Natural killer cell treated with Interleukin-12 subunit alpha and Interleukin-12 subunit beta and Interleukin-15 and Interleukin-18, amount 100 ng/mL, for 72 hours (primary cell): ENCODE measurements at places on chromosomes 13 and 19. TPM values are rescaled to one million over a fixed set of nuclear protein-coding genes. Genes with fewer than 3 reads are reported as not detected.

DNA sequence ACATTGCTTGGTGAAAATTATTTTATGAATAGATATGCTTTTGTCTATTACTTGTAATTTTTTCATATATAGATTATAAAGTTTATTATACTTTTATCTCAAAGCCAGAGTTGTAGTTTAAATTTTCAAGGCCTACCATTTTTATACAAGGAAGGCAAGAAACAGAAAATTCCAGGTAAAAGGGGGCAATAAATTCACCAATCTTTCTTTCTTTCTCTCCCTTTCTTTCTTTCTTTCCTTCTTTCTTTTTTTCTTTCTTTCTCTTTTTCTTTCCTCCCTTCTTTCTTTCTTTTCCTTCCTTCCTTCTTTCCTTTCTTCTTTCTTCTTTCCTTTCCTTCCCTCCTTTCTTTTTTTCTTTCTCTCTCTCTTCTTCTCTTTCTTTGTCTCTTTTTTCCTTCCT is 529.4 kb downstream of the PCDH17 start:
- H3K36me3 ChIP-seq: peaks cover 14% of the 10 kb centered on the region
- H3K4me1 ChIP-seq: no peaks in the 10 kb centered on the region
- no peak overlapping the region for H3K27ac ChIP-seq
- H3K27me3 ChIP-seq: no peaks in the 10 kb centered on the region
- no peak overlapping the region for H3K4me3 ChIP-seq

Gene C1QTNF9
- total RNA-seq: 0.39 TPM

Gene ZNF527
- 5.6 TPM for total RNA-seq

Gene LIM2
- total RNA-seq: 2.1 TPM

DNA sequence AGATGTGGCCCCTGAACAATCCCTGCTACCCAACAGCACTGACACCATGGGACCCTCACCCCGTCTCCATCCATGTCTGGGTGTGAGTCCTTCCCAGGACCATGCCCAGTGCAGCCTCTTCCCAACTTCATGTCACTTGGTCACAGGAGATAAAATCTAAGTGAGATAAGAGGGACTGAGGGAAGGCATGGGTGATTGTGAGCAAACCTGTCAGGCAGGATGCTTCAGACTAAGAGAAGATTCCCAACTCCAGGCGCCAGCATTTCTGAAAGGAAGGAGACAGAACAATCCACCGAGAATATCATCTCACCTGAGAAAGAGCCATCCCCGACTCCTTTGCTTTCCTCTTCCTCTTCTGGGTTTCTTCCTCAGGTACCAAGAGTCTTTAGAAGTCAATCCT is 7.5 kb downstream of the ZNF320 start:
- no peaks in the 10 kb centered on the region for H3K27me3 ChIP-seq
- DNase-seq: no peak
- H3K27ac ChIP-seq: no peak overlapping the region
- H3K4me3 ChIP-seq: no peak overlapping the region
- peaks cover 35% of the 10 kb centered on the region for H3K36me3 ChIP-seq
- no peaks in the 10 kb centered on the region for H3K4me1 ChIP-seq

- no peak overlapping the region for H3K27ac ChIP-seq
- H3K4me1 ChIP-seq: no peaks in the 10 kb centered on the region
- H3K27me3 ChIP-seq: no peaks in the 10 kb centered on the region
- H3K4me3 ChIP-seq: no peak overlapping the region
Measured at GRCh38 chr13:90787007-90787406, 560.5 kb upstream of the MIR17HG start.

- DNase-seq: no peak
- peak overlapping the region; percentile 92 for H3K4me3 ChIP-seq
- H3K36me3 ChIP-seq: peaks cover 10% of the 10 kb centered on the region
- peak overlapping the region; percentile 99 for H3K27ac ChIP-seq
- no peaks in the 10 kb centered on the region for H3K27me3 ChIP-seq
- H3K4me1 ChIP-seq: peaks cover 81% of the 10 kb centered on the region
Measured at GRCh38 chr19:18481505-18482222, 40.2 kb downstream of the ELL start.

DNA sequence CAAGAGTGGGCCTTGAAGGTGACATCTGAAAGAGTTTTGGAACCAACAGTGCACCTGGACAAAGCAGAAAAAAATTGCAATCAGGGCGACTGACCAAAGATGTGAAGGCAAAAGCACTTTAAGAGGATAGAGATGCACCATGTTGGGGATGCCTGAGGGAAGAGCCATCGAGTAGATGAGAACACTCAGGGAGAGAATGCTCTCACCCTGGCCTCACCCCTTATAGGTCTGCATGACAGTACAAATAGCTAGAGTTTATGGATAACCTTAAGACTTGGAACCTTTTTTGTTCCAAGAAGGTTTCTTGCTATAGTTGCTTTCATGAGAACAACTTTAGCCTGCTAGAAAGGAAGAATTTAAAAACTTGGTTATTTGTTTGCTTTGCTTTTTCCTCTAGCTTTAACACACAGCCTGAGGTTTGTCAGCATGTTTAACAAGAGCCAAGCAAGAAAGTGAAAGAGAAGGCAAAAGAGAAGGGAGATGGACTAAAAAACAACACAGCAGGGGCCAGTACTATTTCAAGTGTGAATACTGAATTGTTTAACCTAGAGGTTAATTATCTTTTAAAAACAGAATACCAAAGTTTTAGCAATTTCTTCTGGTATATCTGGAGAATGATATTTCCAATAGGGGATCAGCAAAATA is 418.9 kb downstream of the DIAPH3 start:
- H3K4me3 ChIP-seq: peak overlapping the region; percentile 29
- H3K27me3 ChIP-seq: no peaks in the 10 kb centered on the region
- H3K36me3 ChIP-seq: no peaks in the 10 kb centered on the region

GRCh38 chr19:45768655-45768983 is 433 bp downstream of the SIX5 start:
- peak overlapping the region; percentile 88 for H3K4me3 ChIP-seq
- DNase-seq: peak; percentile 75
- peaks cover 14% of the 10 kb centered on the region for H3K4me1 ChIP-seq
- no peaks in the 10 kb centered on the region for H3K36me3 ChIP-seq
- H3K27me3 ChIP-seq: no peaks in the 10 kb centered on the region

Gene CLASRP
- 147 TPM for total RNA-seq

DNA sequence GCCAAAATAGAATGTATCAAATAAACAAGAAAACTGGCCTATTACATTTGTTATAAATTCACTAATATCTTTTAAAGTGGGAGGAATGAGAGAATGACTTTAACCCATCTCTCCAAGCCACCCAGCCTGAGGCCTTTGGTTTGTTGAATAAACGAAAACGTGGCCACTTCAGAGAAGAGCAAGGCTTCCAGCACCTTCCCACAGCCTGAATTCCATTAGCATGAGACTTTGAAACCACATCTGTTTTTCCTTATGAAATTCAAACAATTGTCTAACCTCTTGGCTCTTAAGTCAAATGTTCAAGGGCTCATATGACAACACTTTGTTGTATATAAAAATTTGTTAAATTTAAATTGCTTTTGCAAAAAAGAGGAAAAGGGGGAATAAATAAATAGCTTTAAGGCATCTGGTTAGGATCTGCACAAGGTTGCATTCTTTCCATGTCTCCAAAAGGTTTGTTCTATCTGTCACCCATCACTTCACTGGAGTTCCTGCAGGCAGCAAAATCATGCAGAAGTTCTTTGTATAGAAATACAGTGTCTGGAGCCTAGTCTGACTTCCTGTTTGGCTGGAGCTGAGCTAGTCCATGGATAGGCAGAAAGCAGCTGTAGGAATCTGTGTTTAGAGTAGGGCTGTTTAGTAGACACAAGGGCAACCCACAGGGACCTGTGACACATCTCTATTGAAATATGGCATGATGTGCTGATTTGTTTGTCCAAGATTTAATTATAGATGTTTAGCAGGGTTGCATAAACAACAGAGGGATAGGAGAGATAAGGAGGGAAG is 502.3 kb downstream of the KCTD12 start:
- no peak overlapping the region for H3K4me3 ChIP-seq
- no peaks in the 10 kb centered on the region for H3K27me3 ChIP-seq
- DNase-seq: no peak
- H3K4me1 ChIP-seq: no peaks in the 10 kb centered on the region
- H3K27ac ChIP-seq: no peak overlapping the region
- H3K36me3 ChIP-seq: no peaks in the 10 kb centered on the region

- H3K36me3 ChIP-seq: peaks cover 9% of the 10 kb centered on the region
- H3K27me3 ChIP-seq: no peaks in the 10 kb centered on the region
- H3K4me1 ChIP-seq: peaks cover 27% of the 10 kb centered on the region
Measured at GRCh38 chr19:39483141-39483540, 2.5 kb downstream of the TIMM50 start.

Gene OLFM4
- total RNA-seq: not detected

- no peak for DNase-seq
- H3K36me3 ChIP-seq: peaks cover 7% of the 10 kb centered on the region
- H3K4me1 ChIP-seq: peaks cover 4% of the 10 kb centered on the region
- no peak overlapping the region for H3K27ac ChIP-seq
- H3K27me3 ChIP-seq: no peaks in the 10 kb centered on the region
Measured at GRCh38 chr13:100247937-100248336, 159.0 kb downstream of the PCCA start.

Gene IGSF23
- total RNA-seq: not detected

GRCh38 chr19:4829001-4829712 is 2.4 kb downstream of the TICAM1 start:
- H3K4me1 ChIP-seq: peaks cover 27% of the 10 kb centered on the region
- H3K27ac ChIP-seq: peak overlapping the region; percentile 93
- peaks cover 8% of the 10 kb centered on the region for H3K36me3 ChIP-seq
- no peak for DNase-seq

DNA sequence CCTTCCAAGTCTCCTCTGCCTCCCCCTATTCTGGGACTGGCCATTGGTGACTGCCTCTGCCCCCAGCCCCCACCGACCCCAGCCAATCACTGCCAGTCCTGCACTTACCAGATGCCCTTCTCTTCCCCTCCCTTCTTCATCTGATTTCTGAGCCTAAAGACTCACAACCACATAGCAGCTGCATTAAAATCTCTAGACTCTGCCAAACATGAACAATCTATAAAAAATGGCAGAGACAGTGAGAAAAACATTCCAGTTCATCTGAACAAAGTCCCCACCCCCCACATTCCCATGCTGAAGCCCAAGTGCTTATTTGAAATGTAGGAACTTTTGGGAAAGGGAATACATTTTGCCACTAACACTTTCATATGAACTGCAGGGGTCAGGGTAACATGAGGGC is 60.8 kb downstream of the KCTD12 start:
- H3K27ac ChIP-seq: no peak overlapping the region
- H3K4me1 ChIP-seq: peaks cover 2% of the 10 kb centered on the region
- no peak overlapping the region for H3K4me3 ChIP-seq

GRCh38 chr19:43814663-43815352 is 12.3 kb upstream of the ZNF283 start:
- H3K27me3 ChIP-seq: peaks cover 21% of the 10 kb centered on the region
- no peak overlapping the region for H3K4me3 ChIP-seq
- no peaks in the 10 kb centered on the region for H3K36me3 ChIP-seq

- peaks cover 14% of the 10 kb centered on the region for H3K27me3 ChIP-seq
- DNase-seq: no peak
- no peak overlapping the region for H3K4me3 ChIP-seq
- no peaks in the 10 kb centered on the region for H3K36me3 ChIP-seq
- no peak overlapping the region for H3K27ac ChIP-seq
Measured at GRCh38 chr19:35512831-35513627, 420 bp downstream of the DMKN start.

GRCh38 chr13:19890030-19890429 is 26.6 kb upstream of the ZMYM5 start:
- no peak overlapping the region for H3K27ac ChIP-seq
- H3K27me3 ChIP-seq: no peaks in the 10 kb centered on the region
- H3K4me1 ChIP-seq: no peaks in the 10 kb centered on the region

Gene CADM4
- 0.59 TPM for total RNA-seq

DNA sequence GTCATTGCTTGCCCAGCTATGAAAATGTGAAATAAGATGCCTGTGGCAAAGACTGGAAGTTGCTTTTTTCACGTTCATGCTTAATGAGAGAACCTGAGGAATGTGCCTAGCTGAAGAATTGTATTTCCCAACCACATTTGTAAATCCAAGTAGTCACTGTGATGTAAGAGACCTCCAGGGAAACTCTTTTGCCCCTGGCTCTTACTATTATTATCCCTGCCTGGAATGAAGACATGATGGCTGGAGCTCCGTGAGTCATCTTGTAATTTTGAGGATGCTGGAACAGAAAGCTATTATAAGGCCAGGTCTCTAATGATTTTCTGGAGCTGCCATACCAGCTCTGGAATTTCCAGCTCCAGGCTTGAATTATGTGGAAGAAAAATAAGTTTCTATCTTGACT is 894.3 kb downstream of the DIAPH3 start:
- H3K27ac ChIP-seq: no peak overlapping the region
- H3K36me3 ChIP-seq: no peaks in the 10 kb centered on the region
- H3K4me1 ChIP-seq: no peaks in the 10 kb centered on the region

Gene MCEMP1
- total RNA-seq: not detected

DNA sequence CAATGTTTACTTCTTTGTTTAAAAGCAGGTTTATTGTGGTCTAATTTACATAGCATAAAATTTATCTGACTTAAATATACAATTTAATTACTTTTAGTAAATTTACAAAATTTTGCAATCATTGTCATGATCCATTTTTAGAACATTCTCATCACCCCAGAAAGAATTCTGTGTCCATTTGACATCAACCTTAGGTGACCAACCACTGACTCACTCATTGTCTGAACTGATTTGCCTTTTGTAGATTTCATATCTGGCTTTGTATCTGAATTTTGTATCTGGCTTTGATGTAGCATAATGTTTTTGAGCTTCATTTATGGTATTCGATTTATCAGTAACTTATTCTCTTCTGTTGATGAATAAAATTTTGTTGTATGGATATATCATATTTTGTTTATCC is 40.4 kb downstream of the EDNRB start:
- H3K4me3 ChIP-seq: no peak overlapping the region
- H3K27ac ChIP-seq: no peak overlapping the region
- H3K27me3 ChIP-seq: no peaks in the 10 kb centered on the region
- no peaks in the 10 kb centered on the region for H3K4me1 ChIP-seq
- H3K36me3 ChIP-seq: no peaks in the 10 kb centered on the region

DNA sequence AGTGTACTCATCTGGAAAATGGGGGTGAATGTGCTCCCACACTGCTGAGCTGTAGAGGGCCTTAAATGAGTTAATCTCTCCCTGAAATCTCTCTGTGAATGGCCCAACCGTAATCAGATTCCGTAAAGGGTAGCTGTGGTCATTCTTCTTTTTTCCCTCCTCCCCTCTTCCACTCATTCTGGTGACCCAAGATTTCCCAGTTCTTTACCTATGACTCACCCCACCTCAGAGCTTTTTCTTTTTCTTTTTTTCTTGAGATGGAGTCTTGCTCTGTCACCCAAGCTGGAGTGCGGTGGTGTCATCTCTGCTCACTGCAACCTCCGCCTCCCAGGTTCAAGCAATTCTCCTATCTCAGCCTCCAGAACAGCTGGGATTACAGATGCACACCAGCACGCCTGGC is 33.3 kb upstream of the MUC16 start:
- DNase-seq: no peak
- H3K27ac ChIP-seq: no peak overlapping the region
- peaks cover 13% of the 10 kb centered on the region for H3K27me3 ChIP-seq
- H3K4me1 ChIP-seq: no peaks in the 10 kb centered on the region
- H3K36me3 ChIP-seq: no peaks in the 10 kb centered on the region

GRCh38 chr13:112441779-112442310 is 65.7 kb downstream of the SPACA7 start:
- H3K4me3 ChIP-seq: no peak overlapping the region
- H3K27ac ChIP-seq: no peak overlapping the region
- H3K4me1 ChIP-seq: no peaks in the 10 kb centered on the region
- H3K36me3 ChIP-seq: peaks cover 6% of the 10 kb centered on the region
